ENCODE measurements at places on chromosomes 5 and 9. TPM values are rescaled to one million over a fixed set of nuclear protein-coding genes. Genes with fewer than 3 reads are reported as not detected.

PCDHGB6 gene
- total RNA-seq: 3.8 TPM

PIP5K1B gene
- total RNA-seq: not detected

FGFR4 gene
- total RNA-seq: 0.74 TPM

PAEP gene
- total RNA-seq: not detected

BTNL9 gene
- total RNA-seq: not detected

CD274 gene
- 0.33 TPM for total RNA-seq

ZNF618 gene
- 5.8 TPM for total RNA-seq

RETREG1 gene
- total RNA-seq: 0.99 TPM

SURF6 gene
- 13.5 TPM for total RNA-seq

C5orf58 gene
- not detected for total RNA-seq

TCERG1 gene
- 66.4 TPM for total RNA-seq

SPATA31C1 gene
- total RNA-seq: not detected

ADAMTSL1 gene
- 179 TPM for total RNA-seq

CTSV gene
- 0.18 TPM for total RNA-seq

PPP6C gene
- total RNA-seq: 28.0 TPM

PCDHA1 gene
- total RNA-seq: 0.09 TPM

TAS2R1 gene
- total RNA-seq: not detected

INSL4 gene
- total RNA-seq: not detected

FGF1 gene
- 1.2 TPM for total RNA-seq

ZNF879 gene
- 5.2 TPM for total RNA-seq

LHX6 gene
- not detected for total RNA-seq

OCLN gene
- total RNA-seq: 3.0 TPM

CRB2 gene
- 0.08 TPM for total RNA-seq

PDCD1LG2 gene
- total RNA-seq: 10.9 TPM

TLX3 gene
- total RNA-seq: not detected

ANGPTL2 gene
- 47.5 TPM for total RNA-seq

FAM200C gene
- 5.5 TPM for total RNA-seq

FUBP3 gene
- total RNA-seq: 37.6 TPM

Measured in fibroblast of the aortic adventitia (primary cell).